ENCODE measurements at places on chromosomes 1 and 21. TPM values are rescaled to one million over a fixed set of nuclear protein-coding genes. Genes with fewer than 3 reads are reported as not detected.

- DNase-seq: peak; percentile 34
Measured at GRCh38 chr1:212915245-212916091, 34.9 kb upstream of the VASH2 start.

GRCh38 chr1:27284425-27285273 is 37.3 kb upstream of the TMEM222 start:
- peak; percentile 62 for DNase-seq

- DNase-seq: no peak
Measured at GRCh38 chr21:35149698-35150097, 100.6 kb upstream of the RUNX1 start.

DNA sequence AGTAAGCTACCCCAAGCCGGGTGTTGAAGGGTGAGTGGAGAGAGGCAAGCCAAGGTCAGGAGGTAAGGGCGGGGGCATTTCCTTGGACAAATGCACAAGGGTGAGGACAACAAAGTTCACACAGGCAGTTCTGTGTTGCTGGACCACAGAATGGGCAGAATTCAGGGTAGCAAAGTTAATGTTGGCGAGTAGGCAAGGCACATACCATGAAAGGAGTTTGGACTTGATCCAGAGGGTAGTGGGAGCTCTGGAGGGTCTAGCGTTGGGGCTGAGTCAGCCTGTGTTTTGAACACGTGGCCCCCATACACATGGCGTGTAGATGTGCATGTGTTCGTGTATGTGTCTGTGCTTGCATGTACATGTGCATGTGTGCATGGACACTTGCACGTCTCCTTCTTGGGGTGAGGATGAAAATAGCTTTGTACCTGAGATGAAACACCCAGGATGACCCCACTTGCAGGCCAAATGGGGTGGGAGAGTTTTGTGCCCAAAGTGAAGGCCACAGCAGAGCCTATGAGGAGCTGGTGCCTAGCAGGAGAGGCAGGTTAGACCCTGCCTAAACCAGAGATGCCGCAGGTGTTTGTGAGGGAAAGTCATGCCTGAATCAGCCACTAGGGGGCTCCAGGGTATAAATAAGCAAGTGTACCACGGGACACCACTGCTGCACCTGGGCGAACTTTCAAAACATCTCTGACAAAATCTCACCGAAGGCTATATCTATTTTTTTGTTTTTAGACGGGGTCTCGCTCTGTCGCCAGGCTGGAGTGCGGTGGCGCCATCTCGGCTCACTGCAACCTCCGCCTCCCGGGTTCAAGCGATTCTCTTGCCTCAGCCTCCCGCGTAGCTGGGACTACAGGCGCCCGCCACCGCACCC is 21.8 kb downstream of the SLC27A3 start:
- peak; percentile 59 for DNase-seq

GRCh38 chr1:88009916-88010315 is 674.2 kb upstream of the PKN2 start:
- no peak for DNase-seq

DNA sequence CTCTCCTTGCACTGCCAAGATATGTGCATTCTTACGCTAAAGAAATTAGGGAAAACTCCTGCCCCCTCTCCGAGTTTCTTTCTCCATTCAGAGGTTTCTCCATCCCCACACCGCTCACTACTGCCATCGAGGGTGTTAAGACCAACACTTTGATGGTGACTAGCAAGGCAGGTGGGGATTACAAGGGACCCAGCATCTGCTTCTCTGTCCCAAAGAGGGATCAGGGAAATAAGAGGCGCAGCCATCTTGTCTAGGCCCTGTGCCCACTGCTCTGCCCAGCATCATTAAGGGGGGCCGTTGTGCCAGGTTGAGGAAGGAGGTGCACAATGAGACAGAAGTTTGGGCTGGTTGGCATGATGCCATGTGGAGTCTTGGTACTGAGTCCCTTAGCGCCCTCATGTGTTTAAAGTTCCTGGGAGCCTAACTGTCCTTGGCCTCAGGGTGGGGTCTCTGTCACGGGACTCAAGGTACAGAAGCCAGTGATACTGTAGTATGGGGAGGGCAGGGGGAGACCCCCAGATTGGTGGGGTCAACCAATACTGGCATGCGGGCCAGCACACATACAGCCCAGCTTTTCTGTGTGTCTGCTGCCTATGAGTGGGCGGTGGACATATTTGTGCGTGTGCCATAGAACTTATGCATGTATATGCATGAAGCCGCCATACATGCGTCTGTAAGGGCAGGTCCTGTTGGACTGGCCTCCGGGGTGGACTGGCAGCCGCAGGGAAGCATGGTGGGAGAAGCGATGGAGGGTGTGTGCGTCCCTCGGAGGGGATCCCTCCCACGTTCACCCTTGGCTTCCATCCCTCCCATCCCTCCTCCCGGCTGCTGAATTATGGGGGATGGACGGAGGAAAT is 5.5 kb downstream of the EFNA3 start:
- peak; percentile 53 for DNase-seq

DNA sequence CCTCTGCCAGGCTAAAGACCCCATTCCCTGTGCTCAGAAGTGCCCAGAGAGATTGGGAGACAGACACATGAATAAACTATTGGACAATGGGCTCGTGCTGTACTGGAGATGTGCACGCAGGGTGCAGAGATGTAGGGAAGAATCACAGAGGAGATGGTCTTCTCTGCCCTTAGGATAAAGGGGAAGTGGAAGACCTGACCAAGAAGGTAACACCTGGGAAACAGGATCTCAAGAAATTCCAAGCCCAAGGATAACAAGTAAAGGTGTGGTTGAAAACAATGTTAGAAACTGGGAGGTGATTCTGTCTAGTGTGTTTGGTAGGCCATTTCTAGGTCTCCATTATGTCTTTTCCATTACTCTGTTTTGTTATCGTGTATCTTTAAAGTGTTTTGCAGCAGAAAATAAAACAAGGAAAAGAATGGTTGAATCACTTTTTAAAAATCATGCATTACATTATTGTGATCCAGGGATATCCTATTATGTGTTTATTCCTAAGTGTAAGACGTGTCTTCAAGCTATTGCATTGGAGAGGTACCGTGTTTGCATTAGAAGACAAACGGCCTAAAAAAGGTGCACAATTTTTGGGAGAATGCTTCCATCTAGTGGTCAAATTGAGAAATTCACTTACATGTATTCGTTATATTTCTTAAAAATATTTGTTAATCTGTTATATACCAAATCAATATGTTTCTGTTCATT is 40.8 kb upstream of the KCTD3 start:
- no peak for DNase-seq

GRCh38 chr1:160131803-160132565 is 16.4 kb downstream of the ATP1A2 start:
- no peak for DNase-seq

- peak; percentile 36 for DNase-seq
Measured at GRCh38 chr1:14815175-14815877, 216.8 kb downstream of the KAZN start.

DNA sequence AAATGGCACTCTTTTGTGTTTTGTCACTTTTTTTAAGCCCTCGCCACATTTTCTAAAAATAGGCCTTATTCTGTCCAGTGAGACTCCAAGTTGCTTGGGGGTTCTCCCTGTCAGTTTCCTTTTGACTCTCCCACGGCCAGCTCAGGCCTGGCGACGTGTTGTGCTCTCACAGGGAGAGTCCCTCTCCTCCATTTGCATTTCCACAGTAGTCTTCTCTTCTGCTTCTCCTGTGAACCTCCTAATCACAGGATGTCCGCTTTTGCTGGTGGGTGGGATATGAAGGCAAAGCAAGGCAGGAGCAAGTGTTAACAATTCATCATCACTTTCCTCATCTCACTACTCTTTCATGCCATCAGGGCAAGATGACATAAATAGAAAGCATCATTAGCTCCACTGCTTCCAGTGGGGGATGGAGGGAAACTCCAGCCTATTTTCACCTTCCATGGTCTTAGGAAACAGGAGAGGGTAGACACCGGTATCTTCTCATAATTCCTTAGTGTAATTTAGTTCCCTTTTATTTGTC is 99.8 kb downstream of the INTS7 start:
- DNase-seq: no peak

GRCh38 chr1:113133038-113133437 is 60.0 kb downstream of the LRIG2 start:
- DNase-seq: no peak

C1QTNF12 gene
- 0.26 TPM for total RNA-seq

PIK3R3 gene
- total RNA-seq: 3.4 TPM

RHD gene
- total RNA-seq: not detected

SLC9A1 gene
- total RNA-seq: 23.6 TPM

TMEM269 gene
- 0.42 TPM for total RNA-seq

SRGAP2 gene
- total RNA-seq: 25.1 TPM
